ENCODE measurements at places on chromosomes 13 and 19.

GRCh38 chr13:45441633-45442032 is 23.1 kb upstream of the COG3 start:
- DNase-seq, result no peak

DNA sequence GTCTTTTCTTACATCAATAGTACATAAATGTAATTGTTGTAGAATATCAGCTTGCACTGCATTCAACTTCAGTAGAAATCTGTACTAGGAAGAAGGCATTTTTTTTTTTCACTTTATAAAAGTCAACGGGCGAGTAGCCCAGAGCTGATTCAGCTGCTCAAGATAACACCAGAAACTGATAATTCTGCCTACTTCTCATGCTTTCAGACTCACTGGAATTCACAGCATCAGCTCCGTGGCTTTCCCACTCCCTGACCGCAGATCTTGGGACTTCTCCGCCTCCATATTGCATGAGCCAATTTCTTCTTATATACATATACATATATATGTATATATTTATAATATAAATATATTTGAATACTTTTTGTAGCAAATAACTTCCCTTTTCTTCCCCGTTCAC is 263.1 kb upstream of the RXFP2 start:
- DNase-seq, result no peak

GRCh38 chr13:40434516-40435397 is 231.7 kb downstream of the FOXO1 start:
- no peak for DNase-seq

GRCh38 chr13:44764302-44764692 is 188.2 kb upstream of the TSC22D1 start:
- no peak for DNase-seq
